ENCODE measurements at places on chromosomes 16 and 17.

GRCh38 chr17:72406498-72406897 is 285.7 kb downstream of the SOX9 start:
- H3K36me3 ChIP-seq = no peaks in the 10 kb centered on the region
- no peaks in the 10 kb centered on the region for H3K27me3 ChIP-seq
- no peaks in the 10 kb centered on the region for H3K4me1 ChIP-seq

DNA sequence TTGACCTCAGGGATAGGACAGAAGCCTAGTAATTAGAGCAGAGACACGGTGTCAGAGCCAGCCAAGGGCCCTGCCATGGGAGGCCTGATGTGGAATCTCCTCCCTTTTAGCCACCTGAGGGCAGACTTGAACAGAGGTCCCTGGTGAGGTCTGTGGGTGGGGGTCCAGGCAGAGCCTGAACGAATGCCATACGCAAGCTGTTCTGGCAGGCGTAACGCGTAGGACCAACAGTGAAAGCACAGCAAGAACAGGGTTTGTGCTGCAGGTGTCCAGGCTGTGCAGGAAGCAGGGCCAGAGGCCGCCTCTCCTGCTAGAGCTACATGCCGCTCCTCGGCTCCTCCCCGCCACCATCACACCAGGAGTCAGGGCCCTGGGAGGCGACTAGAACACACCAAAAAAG is 81.9 kb upstream of the TBX2 start:
- DNase-seq = no peak
- H3K4me3 ChIP-seq = no peak overlapping the region
- no peaks in the 10 kb centered on the region for H3K4me1 ChIP-seq
- no peaks in the 10 kb centered on the region for H3K36me3 ChIP-seq
- H3K27ac ChIP-seq = no peak overlapping the region

DNA sequence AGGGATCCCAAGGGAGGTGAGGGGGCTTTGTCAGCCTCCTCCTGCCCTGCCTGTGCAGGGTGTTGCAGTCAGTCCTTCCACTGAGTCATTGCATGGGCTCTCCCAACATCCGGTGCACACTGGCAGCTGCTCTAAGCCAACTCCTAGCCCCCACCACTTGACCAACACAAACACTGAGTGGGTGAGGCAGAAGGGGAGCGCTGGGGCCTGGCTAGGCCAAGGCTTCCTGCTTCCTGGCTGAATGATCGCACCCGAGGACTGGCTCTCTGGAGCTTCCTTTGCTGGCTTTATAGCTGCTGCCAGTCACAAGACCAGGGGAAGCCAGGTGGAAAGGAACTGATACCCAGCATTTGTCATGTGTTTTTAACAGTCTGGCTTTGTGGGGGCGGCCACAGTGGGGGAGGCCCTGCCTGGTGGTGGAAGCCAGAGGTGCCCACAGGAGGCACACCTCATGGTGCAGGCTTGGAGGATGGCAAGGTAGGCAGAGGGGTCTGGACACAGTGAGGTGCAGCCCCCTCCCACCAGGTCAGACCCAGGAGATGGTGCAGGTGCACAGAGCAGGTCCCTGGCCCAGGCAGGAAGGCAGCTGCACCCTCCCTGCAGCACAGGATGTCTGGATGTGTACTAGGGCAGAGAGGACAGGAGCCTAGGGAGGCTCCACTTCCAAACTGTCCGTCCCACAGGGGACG is 6.8 kb downstream of the MPG start:
- H3K4me1 ChIP-seq = peaks cover 30% of the 10 kb centered on the region
- H3K27ac ChIP-seq = peak overlapping the region; percentile 32
- H3K27me3 ChIP-seq = no peaks in the 10 kb centered on the region
- no peak overlapping the region for H3K4me3 ChIP-seq
- peaks cover 35% of the 10 kb centered on the region for H3K36me3 ChIP-seq
- DNase-seq = no peak

DNA sequence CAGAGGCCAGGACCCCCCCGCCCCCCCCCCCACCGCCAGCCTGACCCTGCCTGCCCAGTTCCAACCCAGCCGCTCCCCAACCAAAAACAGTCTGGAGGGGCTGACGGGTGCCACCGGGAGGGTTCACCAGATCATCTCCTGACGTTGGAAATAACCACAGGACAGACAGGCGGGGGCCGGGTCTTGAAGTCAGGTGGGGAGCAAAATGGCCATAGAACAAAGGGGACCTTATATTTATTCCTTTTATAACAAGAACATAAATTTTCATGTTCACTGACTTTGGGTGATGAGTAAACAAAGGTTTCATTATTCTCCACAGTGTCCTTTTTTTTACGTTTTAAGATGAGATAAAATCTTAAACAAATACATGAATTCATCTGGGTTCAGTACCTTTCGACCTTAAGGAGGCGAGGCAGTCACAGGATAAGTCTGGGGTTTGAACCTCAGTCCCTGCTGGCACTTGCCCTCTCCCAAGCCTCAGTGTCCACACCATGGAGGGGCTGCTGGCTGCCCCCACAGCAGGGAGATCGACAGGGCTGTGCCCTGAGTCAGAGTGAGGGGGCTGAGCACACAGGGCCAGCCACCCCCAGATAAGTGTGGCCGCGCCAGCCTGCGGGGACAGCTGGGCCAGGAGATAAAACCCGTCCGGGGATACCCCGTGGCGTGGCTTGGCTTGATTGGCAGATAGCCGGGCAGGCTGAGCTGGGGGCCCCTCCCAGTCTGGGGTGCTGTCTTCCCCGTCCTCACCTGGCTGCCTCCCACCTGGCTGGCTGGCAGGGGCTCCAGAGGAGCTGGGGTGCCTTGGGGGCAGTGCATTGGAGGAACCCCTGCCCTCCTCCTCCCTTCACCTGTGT is 15.0 kb downstream of the SLC7A5 start:
- peak overlapping the region; percentile 78 for H3K27ac ChIP-seq
- H3K36me3 ChIP-seq = no peaks in the 10 kb centered on the region

- no peaks in the 10 kb centered on the region for H3K4me1 ChIP-seq
- no peak for DNase-seq
- H3K4me3 ChIP-seq = no peak overlapping the region
Observed at GRCh38 chr16:65510241-65510640, 388.4 kb upstream of the CDH11 start.

GRCh38 chr17:81516439-81516838 is 3.8 kb upstream of the ACTG1 start:
- no peak overlapping the region for H3K4me3 ChIP-seq
- peaks cover 72% of the 10 kb centered on the region for H3K4me1 ChIP-seq
- H3K27me3 ChIP-seq = peaks cover 4% of the 10 kb centered on the region

DNA sequence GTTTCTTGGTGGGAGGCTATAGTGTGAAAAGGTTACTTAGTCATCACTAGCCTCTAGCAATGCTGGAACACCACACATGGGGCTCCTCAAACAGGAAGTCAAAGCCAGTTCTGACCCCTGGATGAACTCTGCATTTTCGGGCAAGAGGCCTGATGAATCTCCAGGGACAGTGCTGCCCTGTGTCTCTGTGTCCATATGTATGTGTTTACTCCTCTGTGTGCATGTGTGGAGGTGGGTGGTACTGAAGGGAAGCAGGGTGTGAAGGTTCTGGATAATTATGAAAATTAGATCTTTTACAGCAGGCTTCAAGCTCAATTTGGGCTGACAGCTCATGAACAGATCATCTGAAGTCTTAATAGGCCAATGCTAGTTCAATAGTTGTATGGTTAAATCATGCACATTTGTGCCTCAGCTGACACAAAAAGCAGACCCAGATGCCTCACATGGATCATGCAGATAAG is 133.6 kb downstream of the SNX11 start:
- no peak for DNase-seq
- H3K27me3 ChIP-seq = no peaks in the 10 kb centered on the region
- no peaks in the 10 kb centered on the region for H3K36me3 ChIP-seq
- peaks cover 22% of the 10 kb centered on the region for H3K4me1 ChIP-seq
- no peak overlapping the region for H3K27ac ChIP-seq
- no peak overlapping the region for H3K4me3 ChIP-seq

GRCh38 chr17:77308861-77309726 is 168.3 kb downstream of the SEC14L1 start:
- H3K4me1 ChIP-seq = no peaks in the 10 kb centered on the region
- no peak overlapping the region for H3K27ac ChIP-seq
- H3K36me3 ChIP-seq = no peaks in the 10 kb centered on the region
- H3K27me3 ChIP-seq = no peaks in the 10 kb centered on the region
- no peak overlapping the region for H3K4me3 ChIP-seq

DNA sequence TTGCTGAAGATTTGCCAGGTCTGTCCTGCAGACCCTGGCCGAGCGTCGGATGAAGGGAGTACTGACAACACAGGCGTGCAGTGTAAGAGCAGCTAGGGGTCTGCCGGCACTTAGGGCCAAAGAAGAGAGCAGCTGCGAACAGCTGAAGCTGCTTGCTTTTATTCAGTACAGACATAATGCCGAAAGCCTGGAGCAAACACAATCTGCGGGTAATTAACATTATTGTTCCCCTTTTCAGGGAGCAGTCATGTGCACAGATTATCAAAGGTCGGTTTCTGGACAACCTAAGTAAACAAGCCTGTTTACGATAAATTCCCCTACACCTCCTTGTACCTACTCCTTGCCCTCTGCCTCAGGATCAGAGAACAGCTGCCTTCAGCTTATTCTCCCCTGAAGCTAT is 12.0 kb upstream of the KRT23 start:
- H3K4me3 ChIP-seq = no peak overlapping the region
- no peak overlapping the region for H3K27ac ChIP-seq
- H3K27me3 ChIP-seq = peaks cover 10% of the 10 kb centered on the region

DNA sequence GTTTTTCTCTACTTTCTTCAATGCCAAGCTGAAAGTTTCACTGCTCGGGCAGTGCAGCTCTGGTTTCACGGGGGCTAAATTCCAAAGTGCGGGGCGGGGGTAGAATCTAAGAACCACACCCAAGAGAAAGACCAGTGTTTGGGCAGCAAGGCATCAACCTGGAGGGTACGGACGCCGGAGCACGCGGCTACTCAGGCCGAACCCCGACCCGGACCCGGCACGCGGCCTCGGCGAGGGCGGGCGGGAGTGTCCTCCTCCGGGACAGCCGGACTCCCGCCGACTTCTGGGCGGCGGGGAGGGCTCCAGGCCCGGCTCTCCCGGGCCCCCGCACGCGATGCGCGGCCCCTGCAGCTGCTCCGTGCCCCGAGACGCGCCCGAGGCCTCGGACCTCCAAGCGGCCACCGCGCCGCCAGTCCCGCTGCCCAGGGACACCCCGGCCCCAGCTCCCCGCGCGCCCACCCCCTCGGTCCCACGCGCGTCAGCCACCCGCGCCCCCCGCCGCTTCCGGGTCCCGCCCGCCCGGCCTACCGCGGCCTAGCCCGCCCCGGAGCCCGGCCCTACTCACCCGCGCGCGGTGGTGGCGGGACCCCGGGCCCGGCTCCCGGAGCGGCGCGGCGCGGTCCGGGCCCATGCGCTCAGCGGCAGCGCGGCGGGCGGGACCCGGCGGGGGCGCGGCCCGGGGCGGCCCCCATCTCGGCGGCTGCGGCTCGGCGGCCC is 561 bp downstream of the AXIN1 start:
- H3K4me1 ChIP-seq = peaks cover 21% of the 10 kb centered on the region
- peak; percentile 35 for DNase-seq
- H3K27ac ChIP-seq = peak overlapping the region; percentile 19

DNA sequence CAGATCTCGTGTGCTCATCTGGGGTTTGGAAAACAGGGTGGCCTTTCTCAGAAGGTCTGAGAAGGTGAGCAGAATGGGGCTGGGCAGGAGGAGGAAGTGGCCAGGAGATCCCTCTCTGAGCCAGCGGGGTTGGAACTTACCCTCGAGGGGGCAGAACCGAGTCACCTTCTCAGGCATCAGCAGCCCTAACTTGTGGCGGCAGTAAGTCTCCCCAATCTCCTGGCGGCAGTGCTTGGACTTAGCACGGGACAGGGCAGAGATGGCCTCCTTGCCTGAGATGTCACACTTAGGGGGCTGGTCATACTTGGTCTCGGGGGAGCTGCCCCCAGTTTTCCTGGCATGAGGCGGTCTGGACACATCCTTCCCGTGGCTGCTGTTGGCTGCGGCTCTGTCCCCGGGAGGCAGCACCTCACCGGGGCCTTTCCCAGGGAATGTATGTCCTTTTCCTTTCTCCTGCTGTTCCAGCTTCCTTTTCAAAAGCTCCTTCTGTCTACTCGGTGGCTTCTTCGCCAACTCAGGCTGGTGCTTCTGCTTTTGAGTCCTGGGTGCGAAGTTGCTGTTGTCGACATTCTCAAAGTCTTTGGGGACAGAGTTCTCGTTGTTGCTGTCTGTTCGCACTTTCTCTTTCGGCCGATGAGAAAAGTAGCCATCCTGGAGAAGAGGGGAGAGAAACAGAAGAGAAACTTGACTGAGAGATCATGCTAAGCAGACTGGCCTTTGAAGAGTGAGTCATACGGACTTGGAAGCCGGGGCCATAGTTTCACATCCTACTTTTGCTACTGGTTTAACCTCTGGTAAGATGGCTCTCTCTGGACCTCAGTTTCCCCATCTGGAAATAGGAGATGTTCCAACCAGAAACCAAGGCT is 211.7 kb downstream of the XYLT1 start:
- H3K27me3 ChIP-seq = no peaks in the 10 kb centered on the region
- no peak overlapping the region for H3K27ac ChIP-seq
- no peak overlapping the region for H3K4me3 ChIP-seq
- H3K36me3 ChIP-seq = peaks cover 12% of the 10 kb centered on the region
- no peaks in the 10 kb centered on the region for H3K4me1 ChIP-seq

DNA sequence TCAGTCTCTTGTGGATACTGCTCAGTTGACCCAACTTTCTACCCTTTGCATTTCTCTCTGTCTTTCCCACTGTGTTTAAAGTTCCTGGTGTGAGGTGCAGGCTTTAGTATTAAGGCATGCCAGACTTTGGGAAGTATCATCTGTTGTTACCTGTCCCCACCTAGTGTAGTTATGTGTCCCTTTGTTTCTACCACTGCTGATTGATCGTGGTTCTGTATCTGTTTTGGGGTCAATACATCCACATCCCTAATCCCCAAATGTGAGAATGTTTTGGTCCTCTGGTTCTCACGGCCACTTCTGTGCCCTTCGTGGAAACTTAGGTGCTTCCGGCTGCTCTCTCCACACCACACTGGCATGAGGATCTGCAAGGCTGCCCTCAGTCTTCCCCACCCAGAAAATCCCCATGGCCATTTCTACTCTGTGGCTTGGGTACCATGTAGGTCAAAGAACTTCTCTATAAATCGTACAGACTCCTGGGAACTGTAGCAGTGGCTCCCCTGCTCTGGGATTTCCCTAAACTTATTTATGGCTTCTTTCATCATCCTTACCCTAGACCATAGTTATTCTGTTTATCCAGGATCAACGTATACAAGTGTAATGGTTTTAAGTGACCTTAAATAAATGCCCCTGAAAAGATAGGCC is 443.2 kb downstream of the XYLT1 start:
- no peak overlapping the region for H3K4me3 ChIP-seq
- no peak overlapping the region for H3K27ac ChIP-seq
- DNase-seq = no peak
- no peaks in the 10 kb centered on the region for H3K36me3 ChIP-seq

- no peaks in the 10 kb centered on the region for H3K36me3 ChIP-seq
- no peak overlapping the region for H3K4me3 ChIP-seq
- no peaks in the 10 kb centered on the region for H3K4me1 ChIP-seq
- no peak for DNase-seq
- no peaks in the 10 kb centered on the region for H3K27me3 ChIP-seq
- H3K27ac ChIP-seq = no peak overlapping the region
Observed at GRCh38 chr16:55384288-55385247, 60.6 kb downstream of the IRX6 start.

GRCh38 chr17:69608808-69609472 is 194.4 kb downstream of the MAP2K6 start:
- no peaks in the 10 kb centered on the region for H3K4me1 ChIP-seq
- H3K36me3 ChIP-seq = no peaks in the 10 kb centered on the region
- no peak overlapping the region for H3K4me3 ChIP-seq
- no peak for DNase-seq
- no peak overlapping the region for H3K27ac ChIP-seq
